Activated B cell treated with CpG ODN at 0.5 μM for 24 hours (primary cell): ENCODE measurements at places on chromosomes 2 and 18. TPM values are rescaled to one million over a fixed set of nuclear protein-coding genes. Genes with fewer than 3 reads are reported as not detected.
A peak's percentile ranks its signal among the peaks of the same experiment; 100 is the strongest.

Gene IL1R1
- not detected in 2 replicates for total RNA-seq

Gene SLC40A1
- 0.12 and 0.20 TPM in 2 replicates for total RNA-seq

Gene NEU2
- total RNA-seq, result not detected in 2 replicates

Gene AOX1
- total RNA-seq, result 0.24 TPM in 1 of 2 replicates, not detected in the other

Gene LHCGR
- not detected in 2 replicates for total RNA-seq

Gene RAPGEF4
- 0.17 TPM in 1 of 2 replicates, not detected in the other for total RNA-seq

Gene RPRM
- not detected in 2 replicates for total RNA-seq

Gene CTDSP1
- total RNA-seq, result 107 and 118 TPM in 2 replicates

- peaks cover 25% of the 10 kb centered on the region for H3K36me3 ChIP-seq
- peaks cover 49% of the 10 kb centered on the region for H3K4me1 ChIP-seq
- DNase-seq, result no peak
- H3K27ac ChIP-seq, result peak overlapping the region; percentile 81
- no peaks in the 10 kb centered on the region for H3K27me3 ChIP-seq
- H3K4me3 ChIP-seq, result peak overlapping the region; percentile 82
Measured at GRCh38 chr18:77133051-77133834, 660 bp upstream of the MBP start.

- no peaks in the 10 kb centered on the region for H3K4me1 ChIP-seq
- no peak overlapping the region for H3K4me3 ChIP-seq
- H3K36me3 ChIP-seq, result no peaks in the 10 kb centered on the region
- no peak overlapping the region for H3K27ac ChIP-seq
- peaks cover 3% of the 10 kb centered on the region for H3K27me3 ChIP-seq
Measured at GRCh38 chr2:16361261-16361995, 304.2 kb downstream of the CYRIA start.

- no peak overlapping the region for H3K27ac ChIP-seq
- H3K27me3 ChIP-seq, result no peaks in the 10 kb centered on the region
- no peak for DNase-seq
- peaks cover 14% of the 10 kb centered on the region for H3K4me1 ChIP-seq
- no peak overlapping the region for H3K4me3 ChIP-seq
Measured at GRCh38 chr18:23835506-23835905, 146.3 kb downstream of the LAMA3 start.

DNA sequence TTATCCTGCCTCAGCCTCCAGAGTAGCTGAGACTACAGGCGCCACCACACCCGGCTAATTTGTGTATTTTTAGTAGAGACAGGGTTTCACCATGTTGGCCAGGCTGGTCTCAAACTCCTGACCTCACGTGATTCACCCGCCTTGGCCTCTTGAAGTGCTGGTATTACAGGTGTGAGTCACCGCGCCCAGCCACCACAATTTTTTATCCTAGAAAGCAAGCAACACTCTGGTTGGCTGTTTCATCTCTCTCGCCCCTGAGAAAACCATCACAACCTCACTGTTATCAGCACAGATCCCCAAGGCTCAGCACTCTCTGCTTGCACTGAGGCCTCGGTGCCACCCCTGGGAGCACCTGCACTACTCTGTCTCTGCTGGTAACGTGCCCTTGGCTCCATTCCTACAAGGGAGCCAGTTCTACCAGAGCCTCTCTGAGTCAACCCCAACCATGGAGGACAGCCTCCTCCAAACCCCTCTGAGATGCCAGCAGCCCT, 134.8 kb upstream of the AGAP1 start:
- no peaks in the 10 kb centered on the region for H3K27me3 ChIP-seq
- no peak overlapping the region for H3K27ac ChIP-seq
- H3K36me3 ChIP-seq, result no peaks in the 10 kb centered on the region

DNA sequence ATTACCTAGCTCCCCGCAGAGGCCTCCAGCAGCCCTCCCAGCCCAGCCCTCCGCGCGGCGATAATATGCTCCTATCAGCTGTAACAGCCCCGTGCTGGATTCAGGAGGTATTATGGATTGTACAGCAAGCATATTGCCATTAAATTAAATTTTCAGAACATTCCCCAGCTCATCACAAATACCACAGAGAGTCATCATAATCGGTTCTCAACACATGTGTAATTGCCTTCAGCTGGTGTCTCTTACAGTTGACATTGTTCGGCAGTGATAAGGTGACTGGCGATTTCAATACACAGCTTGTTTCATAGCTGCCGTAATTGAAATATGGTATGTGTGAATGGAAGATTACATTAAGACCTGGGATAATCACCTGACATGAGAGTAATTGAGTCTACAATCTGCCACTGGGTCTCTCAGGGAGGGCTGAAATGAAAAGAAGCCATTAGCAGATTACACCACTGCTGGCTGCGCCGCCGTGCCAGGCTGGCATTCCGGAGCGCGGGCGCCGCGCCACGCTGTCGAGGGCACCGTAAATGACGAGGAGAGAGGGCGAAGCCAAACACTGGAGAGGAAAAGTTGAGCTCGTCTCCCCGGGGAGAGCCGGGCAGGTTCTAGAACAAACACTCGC, 549.4 kb upstream of the SALL3 start:
- no peaks in the 10 kb centered on the region for H3K36me3 ChIP-seq
- no peak overlapping the region for H3K27ac ChIP-seq
- H3K27me3 ChIP-seq, result no peaks in the 10 kb centered on the region
- H3K4me1 ChIP-seq, result no peaks in the 10 kb centered on the region
- no peak overlapping the region for H3K4me3 ChIP-seq
- DNase-seq, result no peak

- no peak overlapping the region for H3K4me3 ChIP-seq
- DNase-seq, result no peak
Measured at GRCh38 chr2:214497489-214497888, 86.6 kb downstream of the VWC2L start.

DNA sequence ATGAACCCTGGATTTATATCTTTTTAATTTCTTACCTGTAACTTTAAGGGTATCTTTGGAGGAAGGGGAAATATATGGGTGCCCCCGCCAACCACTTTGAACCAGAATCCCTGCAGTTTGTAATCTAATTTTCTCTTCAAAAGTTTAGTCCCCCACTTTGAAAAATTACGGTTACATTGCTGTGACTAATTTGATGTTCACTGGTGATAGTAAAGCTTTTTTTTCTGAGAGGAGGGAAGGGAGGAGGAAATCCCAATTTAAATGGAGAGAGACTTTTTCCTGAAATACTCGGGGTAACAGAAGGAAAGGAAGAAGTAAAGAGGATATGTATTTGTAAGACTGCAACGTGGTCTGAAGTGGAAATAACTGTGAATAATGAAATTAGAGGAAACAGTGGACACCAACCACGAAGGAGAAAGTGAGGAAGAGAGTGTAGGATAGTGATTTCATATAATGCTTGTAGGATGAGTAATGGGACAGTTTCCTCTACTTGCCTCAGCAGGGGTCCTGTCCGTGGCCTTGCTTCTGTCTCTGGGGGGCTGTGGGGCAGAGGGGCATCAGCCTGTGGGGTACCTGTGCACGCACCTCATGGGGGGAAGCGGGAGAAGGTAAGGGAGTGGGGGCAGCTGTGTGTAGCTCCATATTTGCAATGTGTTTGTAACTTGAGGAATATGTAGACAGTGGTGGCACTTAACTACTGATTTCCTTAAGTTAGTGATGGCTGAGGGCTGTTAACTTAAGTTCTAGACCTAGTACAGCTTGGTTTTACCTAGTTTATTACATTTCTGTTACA, 161.1 kb downstream of the LTBP1 start:
- peaks cover 4% of the 10 kb centered on the region for H3K27me3 ChIP-seq
- no peaks in the 10 kb centered on the region for H3K36me3 ChIP-seq
- no peaks in the 10 kb centered on the region for H3K4me1 ChIP-seq
- no peak for DNase-seq
- no peak overlapping the region for H3K27ac ChIP-seq
- no peak overlapping the region for H3K4me3 ChIP-seq

GRCh38 chr2:225597911-225598310, 198.4 kb downstream of the NYAP2 start:
- H3K27ac ChIP-seq, result no peak overlapping the region
- H3K4me1 ChIP-seq, result no peaks in the 10 kb centered on the region
- no peak overlapping the region for H3K4me3 ChIP-seq

- H3K27ac ChIP-seq, result no peak overlapping the region
- H3K36me3 ChIP-seq, result no peaks in the 10 kb centered on the region
- peaks cover 2% of the 10 kb centered on the region for H3K27me3 ChIP-seq
- DNase-seq, result no peak
Measured at GRCh38 chr2:232600053-232600773, 33.2 kb upstream of the EFHD1 start.

DNA sequence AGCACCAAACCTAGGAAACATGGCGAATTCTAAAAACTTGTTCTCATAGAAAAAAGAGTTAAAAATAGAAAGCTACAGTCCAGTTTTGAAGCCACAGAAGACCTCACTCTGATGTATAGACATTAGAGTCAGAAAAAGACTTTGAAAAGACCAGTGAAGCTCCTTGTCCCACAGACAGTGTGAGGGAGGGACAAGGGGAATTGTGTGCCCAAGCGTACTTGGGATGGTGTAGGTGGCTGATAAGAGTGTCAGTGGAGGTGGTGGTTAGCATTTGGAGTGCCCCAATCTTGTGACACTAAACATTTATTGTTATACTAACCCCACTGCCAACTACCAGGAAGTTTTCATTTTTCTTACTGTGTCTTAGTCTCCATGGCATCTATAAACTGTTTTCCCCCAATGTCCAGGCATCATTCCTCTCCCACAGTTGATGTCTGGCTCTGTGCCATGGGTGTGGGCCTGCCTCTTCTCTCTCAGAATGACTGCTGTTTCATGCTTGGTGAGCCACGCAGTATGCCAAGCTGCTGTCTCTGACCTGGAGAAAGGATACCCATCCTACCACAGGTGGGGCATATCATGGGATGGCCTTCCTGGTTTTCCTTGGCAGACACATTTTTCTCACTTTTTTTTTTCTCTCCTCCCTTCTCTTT, 161.4 kb downstream of the RPIA start:
- peaks cover 35% of the 10 kb centered on the region for H3K36me3 ChIP-seq
- H3K4me3 ChIP-seq, result peak overlapping the region; percentile 63
- H3K4me1 ChIP-seq, result peaks cover 94% of the 10 kb centered on the region
- no peak for DNase-seq
- H3K27me3 ChIP-seq, result no peaks in the 10 kb centered on the region

- H3K27me3 ChIP-seq, result no peaks in the 10 kb centered on the region
- no peak for DNase-seq
- no peak overlapping the region for H3K4me3 ChIP-seq
- no peaks in the 10 kb centered on the region for H3K4me1 ChIP-seq
- H3K36me3 ChIP-seq, result no peaks in the 10 kb centered on the region
Measured at GRCh38 chr18:28743115-28743514, 566.2 kb upstream of the CDH2 start.

DNA sequence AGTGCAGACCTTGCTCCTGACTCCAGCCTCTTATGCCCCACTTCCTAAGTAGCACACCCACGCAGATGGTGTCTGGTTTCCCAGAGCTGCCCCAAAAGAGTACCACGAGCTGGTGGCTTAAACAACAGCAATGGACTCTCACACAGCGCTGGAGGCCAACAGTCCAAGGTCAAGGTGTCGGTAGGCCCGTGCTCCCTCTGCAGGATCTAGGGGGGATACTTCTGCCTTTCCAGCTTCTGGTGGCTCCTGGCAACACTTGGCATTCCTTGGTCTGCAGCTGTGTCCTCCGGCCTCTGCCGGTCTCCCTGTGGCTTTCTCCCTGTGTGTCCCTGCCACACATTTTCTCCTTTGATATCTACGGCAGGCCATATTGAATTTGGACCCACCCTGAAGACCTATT, 99.0 kb downstream of the TSHZ1 start:
- H3K27me3 ChIP-seq, result peaks cover 4% of the 10 kb centered on the region
- DNase-seq, result no peak
- no peak overlapping the region for H3K27ac ChIP-seq
- no peak overlapping the region for H3K4me3 ChIP-seq

DNA sequence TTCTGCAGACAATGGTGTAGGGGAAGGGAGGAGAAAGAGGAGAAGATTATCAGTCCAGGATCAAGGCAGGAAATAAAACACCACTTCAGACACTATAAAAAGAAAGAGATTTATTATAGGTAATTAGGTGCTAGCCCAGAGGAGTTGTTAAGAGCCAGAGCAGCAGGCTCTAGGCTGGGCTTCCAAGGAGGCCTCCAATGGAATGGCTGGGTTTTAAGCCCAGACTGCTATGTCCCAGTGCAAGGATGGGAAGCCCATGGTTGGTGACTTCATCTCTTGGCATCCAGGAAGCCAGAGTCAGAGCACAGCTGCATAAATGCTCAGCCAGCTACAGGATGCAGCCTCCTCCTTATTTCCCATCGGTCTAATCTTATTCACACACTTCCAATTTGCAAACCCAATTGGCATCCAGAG, 95.6 kb downstream of the LAMA3 start:
- peaks cover 21% of the 10 kb centered on the region for H3K27me3 ChIP-seq
- no peak overlapping the region for H3K4me3 ChIP-seq
- DNase-seq, result no peak

- peak overlapping the region; percentile 8 for H3K4me3 ChIP-seq
- H3K36me3 ChIP-seq, result no peaks in the 10 kb centered on the region
- peaks cover 19% of the 10 kb centered on the region for H3K27me3 ChIP-seq
- H3K27ac ChIP-seq, result no peak overlapping the region
- no peak for DNase-seq
Measured at GRCh38 chr2:238160206-238161129, 1.7 kb downstream of the ERFE start.

- no peak overlapping the region for H3K27ac ChIP-seq
- H3K27me3 ChIP-seq, result no peaks in the 10 kb centered on the region
Measured at GRCh38 chr2:177474998-177475397, 82.4 kb downstream of the AGPS start.

DNA sequence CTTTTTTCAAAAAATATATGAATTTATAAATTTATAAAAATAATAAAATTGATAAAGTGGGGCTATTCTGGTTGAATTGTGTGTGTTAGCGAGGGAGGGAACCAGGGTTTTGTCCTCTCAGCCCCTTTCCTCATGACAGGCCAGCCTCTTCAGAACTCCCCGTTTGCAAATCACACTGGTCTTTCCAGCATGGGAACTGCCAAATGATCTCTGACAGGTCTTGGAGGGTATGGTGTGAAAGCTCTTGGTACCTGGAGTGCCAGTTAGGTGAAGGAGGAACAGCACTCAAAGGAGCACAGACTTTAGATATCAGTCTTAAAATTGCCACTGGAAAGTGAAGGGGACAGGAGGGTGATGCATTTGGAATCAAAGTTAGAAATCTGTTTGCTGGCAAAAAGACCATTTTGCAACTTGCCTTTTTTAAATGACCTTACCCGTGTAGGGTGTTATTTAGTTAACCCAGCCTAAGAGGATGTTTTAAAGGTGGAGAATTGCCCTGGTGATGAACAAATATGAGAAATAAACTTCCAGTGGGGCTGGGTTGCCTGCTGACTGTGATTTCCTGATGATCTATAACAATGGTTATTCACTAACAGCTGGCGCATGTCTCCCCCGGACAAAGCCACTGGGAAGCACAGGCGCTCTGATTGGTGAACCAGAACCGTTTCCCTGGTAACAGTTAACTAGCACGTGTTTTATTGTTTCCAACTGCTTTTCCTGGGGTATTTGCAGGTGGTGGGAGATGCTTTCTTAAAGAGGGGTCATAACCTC, 85.3 kb upstream of the EFEMP1 start:
- H3K27ac ChIP-seq, result no peak overlapping the region
- DNase-seq, result no peak
- no peak overlapping the region for H3K4me3 ChIP-seq
- H3K36me3 ChIP-seq, result no peaks in the 10 kb centered on the region
- peaks cover 3% of the 10 kb centered on the region for H3K27me3 ChIP-seq
- H3K4me1 ChIP-seq, result no peaks in the 10 kb centered on the region
